ENCODE measurements at places on chromosomes 2 and 18.

- peaks cover 25% of the 10 kb centered on the region for H3K4me1 ChIP-seq
- no peaks in the 10 kb centered on the region for H3K36me3 ChIP-seq
- no peak overlapping the region for H3K27ac ChIP-seq
- H3K4me3 ChIP-seq, result no peak overlapping the region
- no peak for DNase-seq
- peaks cover 18% of the 10 kb centered on the region for H3K27me3 ChIP-seq
Observed at GRCh38 chr2:131014141-131014540, 79.1 kb downstream of the FAM168B start.

GRCh38 chr18:74097803-74098202, 49.8 kb downstream of the FBXO15 start:
- no peak overlapping the region for H3K27ac ChIP-seq
- peaks cover 7% of the 10 kb centered on the region for H3K27me3 ChIP-seq
- no peaks in the 10 kb centered on the region for H3K4me1 ChIP-seq
- no peak overlapping the region for H3K4me3 ChIP-seq
- DNase-seq, result no peak
- no peaks in the 10 kb centered on the region for H3K36me3 ChIP-seq

DNA sequence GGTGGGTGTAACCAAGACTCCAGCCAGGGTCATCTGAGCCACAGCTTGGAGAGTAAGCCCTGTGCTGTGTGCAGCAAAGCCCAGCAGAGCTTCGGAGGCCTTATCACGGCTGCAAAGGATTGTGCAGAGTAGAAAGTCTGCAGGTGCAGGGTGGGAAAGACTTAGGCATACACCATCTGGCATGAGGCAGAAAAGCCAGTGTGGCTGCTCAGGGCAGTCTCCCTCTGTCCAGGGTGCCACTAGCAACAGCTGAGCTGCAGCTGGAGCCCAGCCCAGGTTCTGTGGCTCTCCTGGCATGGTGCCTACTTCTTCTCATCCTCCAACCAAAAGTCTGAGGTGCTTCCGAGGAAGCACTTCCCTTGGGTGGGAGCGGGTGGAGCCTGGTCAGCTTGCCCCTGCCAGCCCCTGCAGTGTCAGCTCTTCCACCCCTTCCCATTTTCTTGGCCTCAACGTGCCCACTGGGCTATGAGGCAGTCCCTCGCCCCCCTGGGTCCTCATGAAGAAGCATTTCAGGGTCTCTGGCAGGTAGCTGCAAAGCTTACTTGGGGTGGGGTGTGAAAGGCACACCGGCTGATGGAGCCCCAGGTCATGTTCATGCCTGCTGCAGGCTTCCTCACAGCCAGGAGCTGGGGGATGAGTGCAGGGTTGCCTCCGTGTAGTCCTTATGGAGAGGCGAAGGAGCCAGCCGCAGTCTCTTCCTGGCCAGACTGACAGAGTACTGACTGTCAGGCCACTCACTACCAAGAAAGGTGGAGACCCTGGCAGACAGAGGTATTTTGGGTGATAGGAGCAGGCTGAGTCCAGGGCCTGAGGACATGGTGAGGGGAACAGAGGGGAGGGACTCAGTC, 4.8 kb downstream of the AMER3 start:
- no peak overlapping the region for H3K27ac ChIP-seq
- H3K4me1 ChIP-seq, result no peaks in the 10 kb centered on the region
- H3K27me3 ChIP-seq, result peaks cover 4% of the 10 kb centered on the region
- no peak for DNase-seq

GRCh38 chr2:109260886-109261700, 132.1 kb downstream of the SH3RF3 start:
- peak; percentile 28 for DNase-seq
- H3K27me3 ChIP-seq, result peaks cover 17% of the 10 kb centered on the region
- no peaks in the 10 kb centered on the region for H3K36me3 ChIP-seq
